Adrenal gland (tissue), 19 donors: ENCODE measurements at places on chromosomes 2 and 18.

- DNase-seq = no peak
Observed at GRCh38 chr2:162116352-162116751, 35.7 kb downstream of the GCG start.

- no peak for DNase-seq
Observed at GRCh38 chr2:105929516-105929915, 184.8 kb downstream of the NCK2 start.

- no peak for DNase-seq
Observed at GRCh38 chr2:122186761-122187222, 431.3 kb downstream of the TSN start.

- DNase-seq = no peak
Observed at GRCh38 chr18:79681484-79682387, 2.1 kb downstream of the CTDP1 start.

GRCh38 chr2:218284106-218284811 lies 8.0 kb downstream of the TMBIM1 start:
- peak; percentile 91 for DNase-seq

DNA sequence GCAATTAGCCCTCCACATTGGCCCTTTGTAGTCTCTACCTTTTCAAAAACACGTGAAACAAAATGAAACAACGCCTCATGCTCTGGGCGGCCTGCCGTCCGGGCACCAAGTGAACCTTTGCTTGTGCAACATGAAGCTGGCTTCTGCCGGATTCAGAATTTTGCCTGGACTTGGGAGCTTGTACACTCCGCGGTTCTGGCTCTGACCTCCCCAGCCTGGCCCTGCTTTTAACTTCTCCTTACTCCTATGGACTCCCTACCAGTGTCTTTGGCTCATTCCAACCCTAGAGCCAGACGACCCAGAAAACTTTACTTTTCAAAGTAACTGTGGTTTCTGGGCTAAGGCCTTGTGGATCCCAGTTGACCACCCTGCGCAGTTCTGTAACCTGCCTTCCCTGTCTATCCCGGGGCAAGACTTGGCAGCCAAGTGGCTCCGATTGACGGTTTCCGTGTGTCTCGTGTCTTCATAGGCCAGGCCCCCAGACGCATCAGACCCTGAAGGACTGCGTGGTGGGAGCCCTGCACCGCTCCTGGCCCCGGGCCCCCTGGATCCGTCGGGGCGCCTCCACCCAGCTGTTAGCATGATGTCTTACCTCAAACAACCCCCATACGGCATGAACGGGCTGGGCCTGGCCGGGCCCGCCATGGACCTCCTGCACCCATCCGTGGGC lies 1.9 kb downstream of the OTX1 start:
- no peak for DNase-seq

DNA sequence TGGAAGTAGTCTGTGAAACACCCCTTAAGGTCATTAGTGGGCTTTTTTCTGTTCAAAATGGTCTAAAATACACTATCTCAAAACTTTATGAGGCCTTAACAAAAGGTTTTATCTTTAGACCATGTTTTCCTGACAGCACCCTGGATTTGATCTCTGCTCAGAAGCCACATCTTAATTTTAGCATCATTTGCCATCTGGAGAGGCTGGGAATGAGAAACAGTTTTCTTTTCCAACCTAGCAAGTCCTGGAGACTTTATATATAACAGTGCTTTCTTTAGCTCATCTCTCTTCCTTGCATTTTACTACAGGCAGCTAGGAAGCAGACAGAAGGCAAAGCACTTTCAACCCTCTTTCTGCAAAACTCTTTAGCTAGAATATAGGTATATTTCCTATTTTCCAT lies 62.7 kb upstream of the CYTIP start:
- no peak for DNase-seq

- no peak for DNase-seq
Observed at GRCh38 chr2:45889620-45890370, 238.3 kb downstream of the PRKCE start.

DNA sequence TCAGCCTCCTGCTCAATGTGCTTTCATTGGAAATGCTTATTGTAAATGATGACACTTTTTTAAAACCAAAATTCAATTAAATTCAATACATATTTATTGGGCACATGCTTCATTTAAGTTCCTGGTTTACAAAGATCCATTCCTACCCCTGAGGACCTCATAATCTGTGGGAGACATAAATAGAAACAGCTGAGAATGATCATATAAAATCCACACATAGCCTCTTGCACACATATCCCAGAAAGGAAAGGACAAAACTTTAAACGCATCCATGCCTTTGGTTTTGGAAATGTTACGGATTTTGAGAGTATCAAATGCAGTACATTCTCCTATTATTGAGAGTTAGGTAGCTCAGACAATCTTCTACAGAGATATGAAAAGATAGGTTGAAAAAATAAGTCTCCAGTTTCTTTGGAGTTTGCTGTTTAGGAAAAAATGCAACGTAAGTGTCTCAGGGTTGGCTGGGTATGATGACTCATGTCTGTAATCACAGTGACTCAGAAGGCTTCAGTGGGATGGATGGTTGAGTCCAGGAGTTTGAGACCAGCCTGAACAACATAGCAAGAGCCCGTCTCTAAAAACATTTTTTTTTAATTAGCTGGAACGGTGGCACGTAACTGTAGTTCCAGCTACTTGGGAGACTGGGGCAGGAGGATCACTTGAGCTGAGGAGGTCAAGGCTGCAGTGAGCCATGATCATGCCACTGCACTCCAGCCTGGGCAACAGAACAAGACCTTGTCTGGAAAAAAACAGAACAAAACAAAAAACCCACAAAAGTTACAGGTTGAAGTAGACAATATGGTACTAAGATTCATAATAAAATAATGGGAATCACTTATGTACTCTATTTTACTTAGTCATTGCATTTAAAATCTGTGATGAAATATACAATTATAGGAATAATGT lies 3.9 kb upstream of the PRELID3A start:
- DNase-seq = no peak

DNA sequence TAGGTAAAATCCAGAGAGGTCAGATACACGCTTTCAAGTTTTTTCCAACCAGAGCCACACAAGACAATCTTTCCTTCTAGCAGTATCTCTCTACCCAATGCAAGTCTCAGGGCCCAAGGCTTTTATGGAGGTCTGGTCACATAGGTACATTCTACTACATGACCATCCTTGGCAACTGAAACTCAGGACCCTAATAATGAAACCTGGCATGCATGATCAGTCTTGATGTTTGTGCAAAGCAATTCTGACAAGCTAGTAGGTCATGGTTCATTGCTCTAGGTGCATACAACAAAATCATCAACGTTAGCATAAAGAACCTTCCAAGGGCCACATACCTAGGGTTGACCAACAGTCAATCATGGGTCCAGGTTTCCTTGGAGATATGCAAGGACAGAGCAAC lies 33.2 kb upstream of the CCDC88A start:
- no peak for DNase-seq

GRCh38 chr2:24125956-24126355 lies 2.7 kb downstream of the FAM228B start:
- DNase-seq = no peak

- DNase-seq = no peak
Observed at GRCh38 chr2:120283649-120284048, 31.0 kb downstream of the RALB start.

GRCh38 chr2:235384624-235385023 lies 109.2 kb upstream of the AGAP1 start:
- no peak for DNase-seq

DNA sequence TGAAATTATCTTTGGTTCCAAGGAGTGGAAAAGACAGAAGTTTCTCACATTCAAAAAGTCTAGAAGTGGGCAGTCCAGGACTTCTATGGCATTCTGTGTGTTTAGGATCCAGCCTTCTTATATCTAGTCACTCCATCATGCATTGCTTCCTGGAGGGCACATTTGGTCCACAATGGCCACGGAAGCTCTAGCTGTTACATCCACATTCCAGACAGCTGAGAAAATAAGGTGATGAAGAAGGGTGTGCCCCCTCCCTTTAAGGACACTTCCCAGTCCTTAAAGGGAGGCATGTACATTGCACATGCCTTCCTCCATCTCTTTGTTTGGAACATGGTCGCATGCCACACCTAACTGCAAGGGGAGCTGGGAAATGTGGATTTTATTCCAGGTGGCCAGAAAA lies 59.9 kb upstream of the BZW1 start:
- DNase-seq = no peak

DNA sequence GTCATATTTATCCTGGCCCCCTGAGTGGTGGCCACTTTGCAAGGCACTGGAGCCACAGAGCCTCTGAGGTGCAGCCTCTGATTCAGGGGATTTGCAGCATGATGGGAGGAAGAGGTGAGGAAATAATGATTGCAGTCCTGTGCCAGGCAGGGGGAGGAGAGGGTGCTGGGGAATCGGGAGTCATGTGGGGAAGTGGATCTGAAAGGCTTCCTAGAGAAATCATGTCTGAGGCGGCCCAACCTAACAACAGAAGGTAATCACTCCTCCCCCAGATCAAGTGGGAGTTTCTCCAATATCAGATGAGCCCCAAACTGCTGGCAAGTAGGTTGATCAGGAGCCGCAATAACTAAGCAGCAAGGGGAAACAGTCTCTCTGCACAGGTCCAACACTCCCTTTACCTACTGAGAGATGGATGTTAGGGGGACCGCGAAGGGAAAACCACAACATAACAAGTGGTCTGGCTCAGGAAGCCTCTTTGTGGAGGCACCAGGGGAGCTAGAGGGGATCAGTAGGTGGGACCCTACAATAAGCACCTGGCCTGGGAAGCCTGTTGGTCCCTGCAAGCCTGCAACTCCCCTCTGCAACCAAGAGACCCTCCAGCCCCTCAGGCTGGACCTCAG lies 71.8 kb upstream of the NPAS2 start:
- no peak for DNase-seq

- no peak for DNase-seq
Observed at GRCh38 chr18:9724797-9725585, 16.9 kb downstream of the RAB31 start.

DNA sequence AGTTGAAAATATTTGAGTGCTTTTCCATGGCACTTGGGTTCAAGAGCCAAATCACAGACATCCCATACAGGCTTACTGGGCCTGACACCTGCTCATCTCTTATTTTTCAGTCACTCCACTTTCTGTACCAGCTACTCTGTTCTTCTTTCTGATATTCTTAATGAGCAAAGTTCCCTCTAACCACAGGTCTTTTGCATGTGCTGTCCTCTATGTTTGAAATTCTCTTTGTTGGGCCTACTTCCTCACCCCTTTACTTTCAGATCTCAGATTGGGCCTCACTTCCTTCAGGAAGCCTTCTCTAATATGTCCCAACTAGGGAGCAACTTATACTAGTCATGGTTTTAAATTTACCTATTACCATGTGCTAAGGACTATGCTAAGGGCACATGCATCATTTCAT lies 81.8 kb upstream of the RBMS1 start:
- DNase-seq = no peak

DNA sequence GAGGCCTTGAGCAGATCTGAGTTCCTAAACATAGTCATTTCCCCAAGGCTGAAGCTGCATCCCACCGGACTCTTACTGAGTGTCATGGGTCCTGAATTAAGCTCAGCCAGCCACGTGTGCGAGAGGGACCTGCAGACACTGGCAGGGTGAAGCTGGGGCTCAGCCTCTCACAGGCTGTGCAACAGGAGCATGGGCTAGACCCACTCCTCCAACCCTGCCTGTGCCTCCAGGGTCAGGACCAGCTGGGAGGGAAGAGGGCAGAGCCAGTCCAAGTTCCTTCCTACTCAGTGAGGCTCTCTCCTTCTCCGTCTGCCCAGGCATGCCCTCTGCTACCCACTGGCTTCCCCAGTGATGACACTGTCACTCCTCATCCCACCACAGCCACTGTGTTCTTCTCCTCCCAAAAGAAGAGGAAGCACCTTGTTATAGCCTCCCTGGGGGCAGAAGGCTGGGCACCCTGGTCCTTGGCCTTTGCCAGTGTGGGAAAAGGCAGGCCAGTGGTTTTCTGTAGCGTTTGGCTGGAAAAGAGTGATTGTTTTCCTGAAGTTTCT lies 78.9 kb downstream of the KCNF1 start:
- DNase-seq = no peak

GRCh38 chr2:132772340-132772739 lies 102.3 kb upstream of the LYPD1 start:
- no peak for DNase-seq

GRCh38 chr2:223226264-223226663 lies 174.3 kb downstream of the KCNE4 start:
- no peak for DNase-seq

GRCh38 chr2:109582928-109583895 lies 30.6 kb downstream of the SEPTIN10 start:
- DNase-seq = no peak

GRCh38 chr18:79644666-79645057 lies 34.9 kb upstream of the CTDP1 start:
- DNase-seq = no peak

GRCh38 chr2:47028846-47029560 lies 113.4 kb upstream of the MCFD2 start:
- no peak for DNase-seq

DNA sequence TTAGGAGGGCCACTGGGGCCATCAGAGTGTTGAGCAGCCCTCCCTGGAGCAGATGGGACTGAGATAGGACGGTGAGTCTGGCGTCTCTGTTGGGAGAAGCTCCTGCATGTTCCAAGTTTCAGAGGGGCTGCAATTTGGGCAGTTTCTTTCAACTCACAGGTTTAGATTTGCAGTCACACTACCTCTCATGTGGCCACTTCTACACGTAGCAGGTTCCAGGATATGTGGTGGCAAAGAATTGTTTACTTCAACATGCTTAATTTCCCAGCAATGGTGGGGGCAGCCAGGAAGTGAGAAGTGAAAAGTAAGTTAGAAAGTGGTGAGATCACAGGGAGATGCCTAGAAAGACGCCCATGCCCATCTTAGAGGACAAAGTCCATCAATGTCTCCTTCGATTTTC lies 9.3 kb downstream of the NCK2 start:
- no peak for DNase-seq

DNA sequence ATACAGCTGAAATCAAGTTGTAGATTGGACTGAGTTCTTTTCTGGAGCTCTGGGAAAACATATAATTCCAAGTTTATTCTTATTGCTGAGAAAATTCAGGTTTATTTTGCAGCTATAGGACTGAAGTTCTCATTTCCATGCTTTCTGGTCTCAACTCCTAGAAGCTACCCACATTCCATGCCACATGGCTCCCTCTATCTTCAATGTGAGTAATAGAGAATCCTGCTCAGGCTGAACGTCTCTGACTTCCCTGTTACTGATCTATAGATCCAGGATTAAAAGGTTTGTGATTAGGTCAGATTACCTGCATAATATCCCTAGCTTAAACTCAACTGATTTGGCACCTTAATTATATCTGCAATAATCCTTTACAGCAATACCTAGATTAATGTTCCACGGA lies 453.8 kb upstream of the MC4R start:
- DNase-seq = no peak
